ENCODE measurements at places on chromosomes 3 and 15.

GRCh38 chr15:50925281-50925680 lies 16.8 kb downstream of the AP4E1 start:
- DNase-seq = no peak

GRCh38 chr3:46909535-46910161 lies 32.1 kb downstream of the PTH1R start:
- peak; percentile 73 for DNase-seq

- no peak for DNase-seq
Observed at GRCh38 chr3:64514889-64515288, 172.9 kb downstream of the ADAMTS9 start.

DNA sequence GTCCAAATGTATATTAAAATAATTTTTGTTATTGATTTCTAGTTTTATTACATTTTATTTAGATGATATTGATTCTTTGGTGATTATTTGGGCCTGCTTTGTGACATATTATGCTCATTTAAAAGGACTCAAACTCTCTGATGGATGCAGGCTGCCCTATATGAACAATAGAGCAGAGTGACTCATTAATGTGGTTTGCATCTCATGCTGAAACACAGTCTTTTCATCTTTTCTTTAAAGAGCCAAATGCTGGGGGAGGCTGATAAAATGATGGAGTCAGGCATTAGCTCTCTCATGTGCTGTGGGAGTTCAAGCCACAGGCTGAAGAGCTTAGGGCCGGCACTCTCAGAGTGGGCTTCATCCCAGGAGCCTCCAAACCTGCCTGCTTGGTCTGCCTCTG lies 7.2 kb downstream of the PLA1A start:
- DNase-seq = no peak

GRCh38 chr15:100198442-100198841 lies 143.3 kb downstream of the ADAMTS17 start:
- DNase-seq = no peak

DNA sequence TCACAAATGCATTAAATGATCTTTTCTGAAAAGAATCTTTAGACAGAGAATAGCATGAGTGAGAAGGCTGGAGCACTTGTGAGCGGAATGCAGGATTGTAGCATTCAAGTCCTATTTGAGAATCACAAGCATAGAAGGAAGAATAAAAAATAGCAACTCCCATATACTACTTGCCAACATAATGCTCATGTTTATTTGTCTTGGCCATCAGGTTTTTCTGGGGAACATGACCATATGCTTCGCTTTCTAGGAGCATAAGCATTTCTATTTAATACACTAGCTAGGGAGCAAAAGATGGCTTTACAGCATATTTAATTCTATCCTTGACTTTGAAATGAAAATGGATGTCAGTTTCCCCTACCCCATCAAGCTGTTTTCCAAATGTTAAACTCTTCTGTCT lies 170.3 kb upstream of the MITF start:
- no peak for DNase-seq

DNA sequence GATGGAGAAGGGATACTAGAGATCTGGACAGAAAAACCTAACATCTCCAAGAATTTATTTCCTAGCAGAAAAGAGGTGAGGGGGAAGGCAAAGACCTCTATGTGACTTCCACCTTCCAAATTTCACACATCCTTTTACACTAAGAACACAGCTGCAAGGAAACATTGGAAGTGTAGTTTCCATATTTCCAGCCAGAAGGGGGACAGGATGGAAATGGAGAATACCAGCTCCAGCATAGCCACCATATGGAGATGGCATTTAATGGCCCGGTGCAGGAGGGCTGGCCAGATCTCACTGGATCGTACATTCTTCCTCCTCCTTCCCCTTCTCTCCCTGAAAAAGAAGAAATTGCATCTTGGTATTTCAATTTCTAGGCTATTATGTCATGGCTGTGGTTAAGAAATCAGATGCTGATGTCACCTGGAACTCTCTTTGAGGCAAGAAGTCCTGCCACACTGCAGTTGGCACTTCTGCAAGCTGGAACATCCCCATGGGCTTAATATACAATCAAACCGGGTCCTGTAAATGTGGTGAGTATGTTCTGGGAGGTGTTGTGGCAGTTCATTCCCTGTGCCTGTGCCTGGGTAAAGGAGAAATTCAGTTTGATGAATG lies 36.9 kb upstream of the TF start:
- no peak for DNase-seq
